ENCODE measurements at places on chromosomes 3 and 15.

DNA sequence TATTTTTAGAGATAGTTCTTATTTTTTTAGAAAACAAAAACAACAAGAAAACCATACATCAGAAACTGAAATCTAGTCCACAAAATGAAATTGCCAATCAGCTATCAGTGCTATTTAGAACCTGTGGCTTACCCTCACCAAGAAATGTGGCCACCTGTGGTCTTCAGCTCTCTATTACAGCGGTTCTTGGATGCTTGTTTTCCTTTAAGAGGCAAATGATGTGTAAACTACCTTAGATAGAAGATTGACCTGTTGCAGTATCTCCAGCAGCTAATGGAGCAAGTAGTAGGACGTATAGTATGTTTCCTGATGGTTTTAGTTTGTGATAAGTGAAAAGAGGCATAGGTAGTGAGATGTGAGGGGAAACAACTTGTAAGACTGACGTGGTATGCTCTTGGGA is 21.2 kb downstream of the TFG start:
- DNase-seq: no peak

GRCh38 chr3:6605227-6605626 is 255.7 kb upstream of the GRM7 start:
- DNase-seq: no peak

DNA sequence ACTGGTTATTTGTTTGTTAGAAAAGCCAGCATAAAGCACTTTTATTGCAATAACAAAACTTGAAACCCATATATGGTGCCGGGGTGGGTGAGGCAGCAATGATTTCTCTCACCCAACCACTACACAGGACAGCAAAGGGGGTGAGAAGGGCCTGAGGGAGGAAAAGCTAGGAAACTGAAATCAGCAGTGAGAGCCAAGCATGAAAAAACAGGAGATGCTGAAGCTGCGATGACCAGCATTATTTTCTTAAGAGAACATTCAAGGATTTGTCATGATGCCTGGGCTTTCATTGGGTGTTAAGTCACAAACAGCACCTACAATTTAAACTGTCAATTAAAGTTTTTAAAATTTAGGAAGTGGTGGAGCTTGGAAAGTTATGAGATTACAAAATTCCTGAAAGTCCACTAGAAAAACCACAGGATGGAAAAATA is 11.9 kb upstream of the TM4SF4 start:
- DNase-seq: no peak

GRCh38 chr15:26126819-26127387 is 263.8 kb upstream of the ATP10A start:
- DNase-seq: no peak

Data from stimulated activated CD4-positive, alpha-beta T cell treated with anti-CD3 and anti-CD28 coated beads, Interleukin-1b, Interleukin-23, amount 100 ng/mL, for 4 hours (primary cell).